Bone marrow (tissue), 2 donors: ENCODE measurements at places on chromosomes 5 and 9.
A peak's percentile ranks its signal among the peaks of the same experiment; 100 is the strongest.

- peak; percentile 56 for DNase-seq
Measured at GRCh38 chr9:123268465-123269259, at the start of gene STRBP. Gene STRBP (minus strand): TSS chr9:123268586. CDS start chr9:123184134, 84,452 bp downstream.

DNA sequence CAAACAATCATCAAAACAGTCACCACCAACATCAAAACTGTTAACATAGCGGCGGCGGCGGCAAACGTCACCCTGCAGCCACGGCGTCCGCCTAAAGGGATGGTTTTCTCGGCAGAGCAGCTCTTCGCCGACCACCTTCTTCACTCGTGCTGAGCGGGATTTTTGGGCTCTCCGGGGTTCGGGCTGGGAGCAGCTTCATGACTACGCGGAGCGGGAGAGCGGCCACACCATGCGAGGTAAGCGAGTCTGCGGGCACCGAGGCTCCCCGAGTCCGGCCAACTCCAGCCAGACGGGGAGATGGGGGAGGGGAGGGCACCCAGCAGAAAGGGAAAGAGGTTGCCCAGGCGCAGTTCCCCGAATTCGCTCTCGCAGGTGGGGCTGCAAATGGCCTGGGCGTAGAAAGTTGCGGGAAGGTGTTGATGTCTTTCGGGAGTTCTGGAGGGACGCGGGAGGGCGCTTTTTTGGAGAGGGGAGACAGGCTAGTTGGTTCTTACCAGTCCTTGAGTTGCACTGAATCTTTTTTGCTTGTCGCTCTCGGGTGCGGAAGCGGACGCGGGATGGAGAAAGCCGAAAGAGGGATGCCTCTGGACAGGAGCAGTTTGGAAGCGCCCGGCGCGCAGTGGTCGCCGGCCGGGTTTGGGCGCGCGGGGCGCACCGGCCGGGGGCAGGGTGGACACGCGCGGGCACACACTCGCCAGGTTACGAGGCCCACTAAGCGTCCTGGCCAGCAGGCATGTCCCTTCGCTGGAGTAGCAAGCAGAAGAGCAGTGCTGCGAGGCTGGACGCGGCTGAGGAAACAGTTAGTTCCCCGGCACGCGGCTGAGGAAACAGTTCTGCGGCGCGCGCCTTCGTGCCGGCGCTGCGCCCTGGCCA, 849 bp downstream of the RORB start:
- no peak for DNase-seq

DNA sequence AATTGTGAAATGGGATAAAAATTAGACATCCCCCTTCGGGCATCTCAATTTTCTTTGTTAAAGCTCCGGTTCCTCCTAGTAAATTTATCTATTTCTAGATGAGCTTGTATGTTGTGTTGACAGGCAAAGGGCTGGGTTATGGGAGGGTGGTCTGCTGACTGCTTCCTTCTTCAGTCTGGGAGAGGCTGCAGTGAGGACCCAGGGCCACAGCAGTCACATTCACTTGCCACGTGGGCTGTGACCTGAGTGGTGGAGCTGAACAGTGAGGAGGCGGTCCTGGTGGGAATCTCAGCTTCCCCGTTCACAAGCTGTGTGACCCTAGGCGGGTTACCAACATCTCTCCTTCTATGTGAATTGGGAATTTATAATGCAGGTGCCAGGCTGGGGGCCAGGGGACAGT, 57.5 kb upstream of the RXRA start:
- DNase-seq: no peak

GRCh38 chr5:77437194-77437593, 54.9 kb downstream of the WDR41 start:
- DNase-seq: no peak

DNA sequence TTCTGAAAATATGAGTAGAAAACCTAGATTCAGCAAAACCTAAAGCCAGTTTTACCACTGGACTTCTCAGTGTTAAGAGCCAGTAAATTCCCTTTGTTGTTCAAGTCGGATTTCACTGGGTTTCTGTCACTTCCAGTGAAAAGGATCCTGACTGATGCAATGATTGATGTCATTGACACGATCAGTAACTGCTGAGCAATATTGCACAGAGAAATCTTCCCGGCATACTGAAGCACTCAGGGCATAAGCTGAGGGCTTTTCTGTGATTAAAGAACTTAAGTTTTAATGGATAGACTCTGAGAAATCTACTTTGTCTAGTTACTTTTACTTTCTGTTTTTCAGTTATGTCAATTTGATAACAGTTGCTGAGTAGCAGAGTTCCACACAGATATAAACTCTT, 61.9 kb downstream of the DENND1A start:
- DNase-seq: no peak

- DNase-seq: no peak
Measured at GRCh38 chr5:14545308-14545707, 36.3 kb upstream of the OTULINL start.

- DNase-seq: no peak
Measured at GRCh38 chr5:95070453-95070852, 214.4 kb downstream of the MCTP1 start.

GRCh38 chr5:32222723-32223470, 48.8 kb upstream of the GOLPH3 start:
- no peak for DNase-seq

GRCh38 chr5:140632366-140633020, 482 bp downstream of the CD14 start:
- DNase-seq: peak; percentile 63

DNA sequence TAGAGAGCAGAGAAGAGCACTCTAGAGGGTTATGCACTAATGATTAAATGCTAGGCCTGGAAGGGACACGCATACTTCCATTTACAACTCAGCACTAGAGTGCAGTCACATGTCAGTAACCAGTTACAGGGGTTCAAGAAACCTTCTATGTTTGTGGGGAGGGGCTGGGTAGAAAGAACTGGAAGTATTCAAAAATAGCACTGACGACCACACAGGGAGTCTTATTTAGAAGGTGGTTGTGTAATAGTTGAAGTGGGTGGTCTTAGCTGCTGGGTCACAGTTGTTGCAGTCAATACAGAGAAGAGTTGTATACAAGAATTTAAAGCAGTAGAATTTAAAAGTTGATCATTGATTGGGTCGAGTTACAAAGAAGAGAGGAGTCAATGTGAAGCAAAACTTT, 15.4 kb downstream of the AOPEP start:
- DNase-seq: no peak

DNA sequence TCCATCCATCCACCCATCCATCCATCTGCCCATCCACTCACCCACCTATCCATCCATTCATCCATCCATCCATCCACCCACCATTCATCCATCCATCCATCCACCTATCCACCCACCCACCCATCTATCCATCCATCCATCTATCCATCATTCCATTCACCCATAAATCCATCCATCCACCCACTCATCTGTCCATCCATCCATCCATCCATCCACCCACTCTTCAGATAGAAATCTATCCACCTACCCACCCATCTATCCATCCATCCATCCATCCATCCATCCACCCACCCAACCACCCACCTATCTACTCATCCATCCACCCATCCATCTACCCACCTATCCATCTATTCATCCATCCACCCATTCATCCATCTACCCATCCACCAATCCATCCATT, 35.0 kb upstream of the SLC6A19 start:
- DNase-seq: no peak

DNA sequence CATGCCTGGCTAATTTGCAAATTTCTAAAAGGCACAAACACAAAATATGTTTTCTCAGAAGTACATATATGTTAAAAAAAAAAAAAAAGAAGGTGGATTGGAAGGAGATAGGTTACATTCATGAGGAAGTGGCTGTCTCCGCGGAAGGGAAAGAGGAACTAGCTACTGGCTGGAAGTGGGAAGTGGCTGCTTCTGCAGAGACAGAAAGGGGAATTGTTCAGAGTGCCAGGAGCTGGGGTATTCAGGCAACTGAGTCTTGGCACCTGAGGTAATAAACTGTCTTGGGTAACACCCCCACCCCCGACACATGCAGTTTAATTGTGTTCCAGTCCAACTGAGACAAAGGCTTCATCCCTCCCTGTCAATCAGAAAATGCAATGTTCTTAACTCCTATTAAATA, 45.6 kb downstream of the S1PR3 start:
- DNase-seq: no peak

- DNase-seq: no peak
Measured at GRCh38 chr9:114027159-114027862, 50.8 kb downstream of the AMBP start.

DNA sequence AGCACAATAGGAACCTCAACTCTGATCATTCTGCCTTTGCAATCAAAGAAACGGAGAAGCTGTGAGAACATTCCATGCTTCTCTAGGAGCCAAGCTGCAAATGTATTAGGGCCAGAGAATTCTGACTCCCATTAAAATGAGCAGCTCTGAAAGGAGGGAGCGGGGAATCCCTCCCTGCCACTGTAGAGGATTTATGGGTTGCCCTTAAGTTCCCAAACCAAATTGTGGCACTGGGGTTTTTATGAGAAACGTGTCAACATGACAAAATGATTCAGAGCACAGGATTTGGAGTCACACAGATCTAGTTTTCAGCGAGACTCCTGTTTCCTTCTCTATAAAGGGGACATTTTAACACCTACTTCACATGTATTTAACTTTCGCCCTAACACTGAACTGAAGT, 1.8 kb downstream of the IL6ST start:
- no peak for DNase-seq

- DNase-seq: no peak
Measured at GRCh38 chr5:103450333-103451061, 112.1 kb downstream of the NUDT12 start.

DNA sequence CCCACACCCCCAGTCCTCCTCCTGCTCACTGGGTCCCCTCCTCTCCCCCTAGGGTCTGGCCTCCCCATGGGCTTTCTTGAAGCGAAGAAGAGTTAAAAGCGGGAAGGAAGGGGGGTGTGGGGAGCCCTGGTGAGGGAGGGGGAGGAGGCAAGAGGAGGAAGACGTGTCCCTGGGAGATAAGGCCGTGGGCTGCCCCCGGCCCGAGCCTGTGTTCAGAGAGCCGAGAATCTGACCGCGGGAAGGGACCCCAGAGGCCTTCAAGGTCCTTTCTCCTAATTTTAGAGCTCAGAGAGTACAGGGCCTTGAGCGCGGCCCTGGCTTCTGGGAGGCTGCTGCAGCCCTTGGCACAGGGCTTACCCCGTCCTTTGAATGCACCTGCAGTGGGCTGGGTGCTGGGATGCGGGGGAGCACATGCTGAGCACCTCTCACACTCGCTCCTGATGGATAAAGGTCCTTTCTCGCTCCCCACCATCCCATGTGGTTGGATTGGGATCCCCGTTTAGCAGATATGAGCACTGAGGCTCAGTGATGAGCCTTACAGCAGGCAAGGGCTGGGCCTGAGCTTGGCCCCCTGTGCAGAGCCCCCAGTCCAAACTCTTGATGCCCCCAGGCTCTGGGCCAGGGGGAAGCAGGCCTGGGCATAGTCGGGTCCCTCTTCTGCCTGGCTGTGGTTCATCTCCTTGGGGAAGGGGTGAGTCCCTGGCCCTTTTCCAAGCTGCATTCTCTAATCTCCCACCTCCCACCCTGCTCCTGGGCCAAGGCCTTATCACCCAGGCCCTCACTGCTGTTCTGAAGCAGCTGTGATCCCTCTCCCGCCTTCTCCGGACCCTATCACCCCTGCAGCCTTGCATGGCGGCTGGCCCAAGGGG, 5.9 kb downstream of the GFI1B start:
- DNase-seq: no peak

DNA sequence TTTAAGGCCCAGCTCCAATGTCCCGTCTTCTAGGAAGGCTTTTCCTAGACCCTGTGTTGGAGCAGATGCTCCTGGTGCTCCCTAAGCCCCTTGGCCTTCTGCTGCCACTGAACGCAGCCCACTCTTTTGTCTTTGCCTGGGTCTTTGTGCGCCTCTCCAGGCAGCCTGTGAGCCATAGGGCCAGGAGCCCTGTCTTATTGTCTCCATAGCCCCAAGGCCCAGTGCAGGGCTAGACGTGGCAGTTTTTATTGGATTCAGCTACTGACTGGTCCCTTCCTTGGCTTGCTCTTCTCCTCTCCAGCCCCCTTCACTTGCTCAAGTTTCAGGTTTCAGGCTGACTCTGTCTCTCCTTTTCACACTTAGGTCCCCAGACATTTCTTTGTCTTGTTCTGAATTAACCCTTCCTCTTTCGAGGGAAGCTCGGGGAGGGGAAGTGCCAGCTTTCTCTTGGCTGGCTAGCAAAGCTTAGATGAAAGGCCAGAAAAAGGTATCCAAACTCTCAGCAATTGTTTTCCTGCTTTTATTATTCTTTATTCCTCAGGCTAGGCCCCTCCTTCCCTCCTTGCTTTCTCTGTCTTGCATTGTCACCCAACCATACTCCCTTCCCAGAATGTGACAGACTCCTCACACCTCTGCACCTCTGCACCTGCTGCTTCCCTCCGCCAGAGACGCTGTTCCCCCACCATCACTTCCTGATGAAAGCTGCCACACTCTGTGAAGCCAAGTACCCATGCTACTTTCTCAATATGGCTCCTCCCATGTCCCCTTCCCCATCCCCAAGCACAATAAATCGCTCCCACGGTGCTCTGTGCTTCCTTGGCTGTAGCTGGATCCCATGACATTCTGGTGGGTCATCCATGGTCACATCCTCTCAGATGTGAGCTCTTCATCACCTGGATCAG, 101.6 kb upstream of the CPEB4 start:
- no peak for DNase-seq

GRCh38 chr9:113675475-113675941, 200.6 kb upstream of the ZNF618 start:
- DNase-seq: peak; percentile 22

DNA sequence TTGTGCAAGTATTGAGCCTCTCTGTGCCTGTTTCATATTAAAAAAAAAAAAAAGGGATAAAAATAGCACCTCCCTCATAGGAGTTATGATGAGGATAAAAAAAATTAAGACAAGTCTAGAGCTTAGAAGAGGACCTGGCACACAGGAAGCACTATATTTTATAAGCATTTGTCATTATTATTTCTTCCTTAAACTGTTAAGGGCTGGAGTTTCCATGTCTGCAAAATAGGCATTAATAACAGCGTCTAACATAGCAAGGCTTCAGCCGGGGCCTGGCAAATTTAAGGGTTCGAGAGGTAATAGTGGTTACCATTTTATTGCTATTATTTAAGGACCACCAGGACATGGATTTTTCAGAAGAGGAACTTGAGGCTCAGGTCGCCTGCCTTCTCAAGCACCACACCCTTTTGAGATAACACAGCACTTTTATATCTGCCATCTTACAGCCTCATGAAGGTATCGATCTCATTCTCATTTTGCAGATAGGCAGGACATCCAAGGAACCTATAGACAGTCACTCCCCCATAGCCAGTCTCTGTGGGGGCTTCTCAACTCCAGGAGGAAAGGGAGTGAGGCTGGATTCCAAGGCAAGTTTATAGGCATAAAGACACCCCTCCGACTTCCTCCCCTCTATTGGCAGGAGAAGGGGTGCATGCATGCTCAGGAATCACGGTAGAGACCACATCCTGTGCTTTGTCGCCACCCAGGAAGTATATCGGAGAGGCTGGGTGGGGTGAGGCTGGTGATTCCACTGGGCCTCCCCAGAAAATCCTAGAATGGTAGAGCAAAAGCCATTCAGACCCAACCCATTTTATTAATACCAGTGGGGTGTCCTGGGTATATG, 2.4 kb downstream of the ANXA6 start:
- DNase-seq: no peak

- no peak for DNase-seq
Measured at GRCh38 chr9:29751226-29751625, 2177.9 kb upstream of the C9orf72 start.

- no peak for DNase-seq
Measured at GRCh38 chr9:79615038-79615437, 43.3 kb downstream of the TLE4 start.

- no peak for DNase-seq
Measured at GRCh38 chr5:68544091-68544647, 328.6 kb downstream of the PIK3R1 start.

- no peak for DNase-seq
Measured at GRCh38 chr9:27634879-27635278, 61.6 kb upstream of the C9orf72 start.

- DNase-seq: no peak
Measured at GRCh38 chr9:14985419-14985818, 75.2 kb upstream of the FREM1 start.

GRCh38 chr5:50564558-50564957, 101.9 kb upstream of the PARP8 start:
- no peak for DNase-seq
